Activated CD4-positive, alpha-beta T cell treated with anti-CD3 and anti-CD28 coated beads for 36 hours (primary cell): ENCODE measurements at places on chromosomes 7 and 10. TPM values are rescaled to one million over a fixed set of nuclear protein-coding genes. Genes with fewer than 3 reads are reported as not detected.

The OR13A1 gene
- not detected for total RNA-seq

The ZNF853 gene
- total RNA-seq, result 1.3 TPM

The SLC39A12 gene
- not detected for total RNA-seq

The KDM7A gene
- 28.7 TPM for total RNA-seq

The IGFBP3 gene
- total RNA-seq, result 0.23 TPM

The ODAD2 gene
- not detected for total RNA-seq

The SVOPL gene
- total RNA-seq, result not detected

The LRRD1 gene
- total RNA-seq, result not detected

GRCh38 chr10:14681305-14681704, 93.4 kb downstream of the FAM107B start:
- no peak for DNase-seq
- peaks cover 19% of the 10 kb centered on the region for H3K4me1 ChIP-seq
- H3K27me3 ChIP-seq, result no peaks in the 10 kb centered on the region

GRCh38 chr7:84949501-84949900, 237.4 kb downstream of the SEMA3D start:
- no peak overlapping the region for H3K27ac ChIP-seq
- H3K4me1 ChIP-seq, result no peaks in the 10 kb centered on the region
- no peaks in the 10 kb centered on the region for H3K36me3 ChIP-seq
- no peaks in the 10 kb centered on the region for H3K27me3 ChIP-seq

DNA sequence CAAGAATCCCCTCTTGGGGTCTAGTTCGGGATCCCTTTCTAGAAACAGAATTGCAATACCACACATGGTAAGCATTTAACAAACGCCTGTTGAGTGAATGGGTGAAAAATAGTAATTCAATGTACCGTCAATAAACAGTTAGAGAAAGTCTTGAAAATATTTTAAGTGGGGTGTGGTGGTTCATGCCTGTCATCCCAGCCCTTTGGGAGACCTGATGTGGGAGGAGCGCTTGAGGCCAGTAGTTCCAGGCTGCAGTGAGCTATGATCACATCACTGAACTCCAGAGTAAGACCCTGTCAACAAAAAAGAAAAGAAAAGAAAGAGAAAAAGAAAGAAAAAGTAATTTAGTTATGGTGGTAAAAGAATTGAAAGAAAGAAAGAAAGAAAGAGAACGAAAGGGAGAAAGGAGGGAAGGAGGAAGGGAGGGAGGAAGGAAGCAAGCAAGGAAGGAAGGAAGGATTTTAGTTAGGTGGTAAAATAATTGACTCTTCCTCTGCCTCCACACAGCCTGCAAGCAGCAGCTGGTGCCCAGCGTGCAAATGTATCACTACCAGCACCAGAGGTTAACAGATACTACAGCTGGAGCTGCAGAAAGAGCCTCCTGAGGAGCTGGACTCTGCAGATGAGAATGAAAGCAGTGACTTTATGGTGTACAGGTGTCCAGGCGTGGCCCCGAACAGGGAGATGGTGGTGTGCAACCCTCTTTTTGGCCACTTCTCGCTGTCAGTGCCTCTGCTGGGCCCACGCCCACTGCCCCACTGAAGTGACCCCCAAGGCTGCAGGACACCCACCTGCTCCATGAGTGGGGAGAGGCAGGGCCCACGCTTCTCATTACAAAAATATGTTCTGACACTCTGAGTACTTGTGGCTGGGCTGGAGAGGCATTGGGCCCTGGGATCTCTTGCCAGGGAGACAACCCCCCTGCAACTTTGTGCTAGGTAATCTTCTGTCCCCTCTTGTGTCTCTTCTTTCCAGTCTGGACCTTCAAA, 135.4 kb downstream of the BAMBI start:
- H3K27me3 ChIP-seq, result peaks cover 12% of the 10 kb centered on the region
- H3K27ac ChIP-seq, result no peak overlapping the region
- no peak overlapping the region for H3K4me3 ChIP-seq
- H3K36me3 ChIP-seq, result no peaks in the 10 kb centered on the region

DNA sequence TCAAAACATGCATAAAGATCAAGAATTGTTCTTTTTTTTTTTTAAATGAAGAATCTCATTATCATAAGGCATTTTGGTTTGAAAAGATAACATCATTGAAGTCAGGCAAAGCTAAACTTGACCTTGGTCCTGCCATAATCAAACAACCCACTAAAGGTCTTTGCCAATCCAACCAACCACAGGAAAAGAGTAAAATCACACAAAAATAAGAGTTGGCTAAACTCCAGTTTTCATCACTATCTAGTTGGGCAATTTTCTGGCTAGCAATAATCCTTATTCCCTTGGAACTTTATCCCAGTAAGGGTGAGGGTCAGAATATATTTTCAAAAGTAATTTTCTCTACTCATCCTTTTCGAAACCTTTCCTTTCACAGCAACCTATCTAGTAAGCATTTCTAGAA, 62.4 kb downstream of the HIBADH start:
- H3K27ac ChIP-seq, result no peak overlapping the region
- no peak for DNase-seq
- no peaks in the 10 kb centered on the region for H3K4me1 ChIP-seq
- no peak overlapping the region for H3K4me3 ChIP-seq
- H3K36me3 ChIP-seq, result peaks cover 6% of the 10 kb centered on the region

DNA sequence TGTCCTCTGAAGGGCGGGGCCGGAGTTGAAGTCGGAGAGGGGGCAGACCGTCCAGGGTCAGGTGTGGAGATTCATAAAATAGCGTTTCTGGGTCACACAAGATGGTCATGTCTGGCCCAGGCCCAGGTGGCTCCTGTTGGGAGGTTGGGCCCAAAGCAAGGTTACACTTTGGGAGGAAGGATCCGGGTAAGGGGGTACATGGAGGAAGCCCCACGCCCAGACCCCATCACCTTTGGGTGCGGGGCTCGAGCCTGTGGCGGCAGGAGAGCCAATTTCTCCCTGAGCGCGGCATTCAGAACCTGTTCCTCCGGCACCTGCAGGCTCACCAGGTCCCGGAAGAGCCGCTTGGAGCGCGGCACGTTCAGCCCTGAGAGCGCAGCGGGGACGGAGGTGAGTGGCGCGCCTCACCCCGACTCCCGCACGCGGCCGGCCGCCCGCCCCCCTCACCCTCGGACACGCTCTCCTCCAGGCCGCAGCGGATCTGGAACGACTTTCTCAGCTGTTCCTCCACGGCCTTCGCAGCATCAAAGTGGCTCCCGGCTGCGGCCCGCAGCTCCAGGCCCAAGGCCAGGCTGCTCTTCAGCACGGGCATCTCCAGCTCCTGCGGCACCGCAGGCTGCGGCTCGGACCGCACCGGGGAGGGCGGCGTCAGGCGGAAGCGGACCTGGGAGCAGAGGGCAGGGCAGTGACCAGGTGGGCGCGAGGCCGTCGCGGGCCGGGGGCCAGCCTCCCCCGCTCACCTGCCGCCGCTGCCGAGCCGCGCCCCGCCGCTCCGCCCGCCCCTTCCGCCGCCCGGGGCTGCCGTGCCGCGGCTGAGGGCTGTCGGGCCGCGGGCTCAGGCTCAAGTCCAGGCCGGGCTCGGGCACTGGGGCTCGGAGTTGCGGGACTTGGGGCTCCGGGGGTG, 644 bp downstream of the PPP1R35 start:
- peak overlapping the region; percentile 88 for H3K27ac ChIP-seq
- peak; percentile 70 for DNase-seq
- peak overlapping the region; percentile 89 for H3K4me3 ChIP-seq
- H3K36me3 ChIP-seq, result peaks cover 51% of the 10 kb centered on the region
- peaks cover 43% of the 10 kb centered on the region for H3K4me1 ChIP-seq

DNA sequence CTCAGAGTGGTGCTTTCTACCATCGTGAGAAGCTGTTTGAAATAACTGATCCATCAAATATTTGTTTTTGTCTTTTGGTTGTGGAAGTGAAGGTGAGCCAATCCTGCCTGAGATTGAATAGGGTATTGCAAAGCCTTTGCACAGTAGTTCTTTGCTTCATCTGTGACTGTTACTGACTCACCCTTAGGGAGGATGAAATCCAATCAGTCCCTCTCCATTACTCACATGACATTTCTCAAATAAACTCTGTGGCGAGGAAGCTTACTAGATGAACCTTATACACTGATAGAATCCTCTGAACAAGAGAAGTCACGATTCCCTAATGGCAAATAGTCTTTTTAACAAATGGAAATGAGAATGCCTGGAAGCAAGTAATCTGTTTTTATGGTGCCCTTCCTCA, 31.9 kb downstream of the HEPACAM2 start:
- no peak for DNase-seq
- no peak overlapping the region for H3K27ac ChIP-seq
- H3K27me3 ChIP-seq, result peaks cover 41% of the 10 kb centered on the region
- H3K4me1 ChIP-seq, result no peaks in the 10 kb centered on the region

GRCh38 chr10:130924138-130924819, 387.2 kb downstream of the TCERG1L start:
- H3K4me3 ChIP-seq, result no peak overlapping the region
- DNase-seq, result peak; percentile 39
- H3K36me3 ChIP-seq, result no peaks in the 10 kb centered on the region
